Stromal cell of bone marrow (primary cell): ENCODE measurements at places on chromosomes 16 and 17.

DNA sequence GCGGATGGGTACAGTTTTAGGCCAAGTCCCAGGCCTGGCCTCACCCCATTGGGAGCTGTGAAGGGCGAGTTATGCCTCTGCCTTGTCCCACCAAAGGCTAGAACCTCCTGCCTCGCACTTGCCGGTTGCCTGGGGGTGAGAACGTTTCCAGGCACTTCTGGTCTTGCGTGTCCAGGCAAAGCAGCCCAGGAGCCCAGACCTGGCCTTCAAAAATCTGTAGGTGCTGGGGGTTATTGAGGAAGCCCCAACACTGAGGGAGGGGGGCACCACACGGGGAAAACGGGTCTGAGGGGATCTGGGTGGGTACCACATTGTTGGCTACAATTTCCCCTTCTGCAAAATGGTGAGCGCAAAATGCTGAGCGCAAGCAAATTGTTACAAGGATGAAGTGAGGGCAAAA, 12.2 kb upstream of the ATP2C2 start:
- no peak for DNase-seq

DNA sequence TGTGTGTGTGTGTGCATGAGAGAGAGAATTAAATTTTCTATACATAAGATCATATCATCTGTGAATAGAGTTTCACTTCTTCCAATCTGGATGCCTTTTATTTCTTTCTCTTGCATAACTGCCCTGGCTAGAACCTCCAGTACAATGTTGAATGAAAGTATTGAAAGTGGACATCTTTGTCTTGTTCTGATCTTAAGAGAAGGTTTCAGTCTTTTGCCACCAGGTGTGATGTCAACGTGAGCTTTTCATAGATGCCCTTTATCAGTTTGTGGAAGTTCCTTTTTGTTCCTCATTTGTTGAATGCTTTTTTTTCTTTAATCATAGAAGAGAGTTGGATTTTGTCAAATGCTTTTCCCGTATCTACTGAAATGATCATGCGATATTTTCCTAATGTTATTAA, 63.3 kb downstream of the RNF213 start:
- DNase-seq = no peak

DNA sequence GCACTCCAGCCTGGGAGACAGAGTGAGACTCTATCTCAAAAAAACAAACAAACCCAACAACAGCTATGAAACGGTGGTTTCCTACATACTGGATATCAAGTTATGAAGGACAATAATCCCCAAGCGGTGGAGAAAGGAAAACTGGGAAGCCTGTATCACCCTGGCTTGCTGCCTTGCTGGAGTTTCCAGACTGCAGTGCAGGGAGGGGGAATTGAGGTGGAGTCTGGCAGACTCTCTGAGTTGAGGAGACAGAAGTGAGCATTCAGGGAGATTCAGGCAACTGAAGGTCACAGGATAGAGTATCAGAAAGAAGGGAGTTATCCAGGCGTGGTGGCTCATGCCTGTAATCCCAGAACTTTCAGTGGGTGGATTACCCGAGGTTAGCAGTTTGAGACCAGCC, 11.9 kb downstream of the QRICH2 start:
- peak; percentile 7 for DNase-seq

DNA sequence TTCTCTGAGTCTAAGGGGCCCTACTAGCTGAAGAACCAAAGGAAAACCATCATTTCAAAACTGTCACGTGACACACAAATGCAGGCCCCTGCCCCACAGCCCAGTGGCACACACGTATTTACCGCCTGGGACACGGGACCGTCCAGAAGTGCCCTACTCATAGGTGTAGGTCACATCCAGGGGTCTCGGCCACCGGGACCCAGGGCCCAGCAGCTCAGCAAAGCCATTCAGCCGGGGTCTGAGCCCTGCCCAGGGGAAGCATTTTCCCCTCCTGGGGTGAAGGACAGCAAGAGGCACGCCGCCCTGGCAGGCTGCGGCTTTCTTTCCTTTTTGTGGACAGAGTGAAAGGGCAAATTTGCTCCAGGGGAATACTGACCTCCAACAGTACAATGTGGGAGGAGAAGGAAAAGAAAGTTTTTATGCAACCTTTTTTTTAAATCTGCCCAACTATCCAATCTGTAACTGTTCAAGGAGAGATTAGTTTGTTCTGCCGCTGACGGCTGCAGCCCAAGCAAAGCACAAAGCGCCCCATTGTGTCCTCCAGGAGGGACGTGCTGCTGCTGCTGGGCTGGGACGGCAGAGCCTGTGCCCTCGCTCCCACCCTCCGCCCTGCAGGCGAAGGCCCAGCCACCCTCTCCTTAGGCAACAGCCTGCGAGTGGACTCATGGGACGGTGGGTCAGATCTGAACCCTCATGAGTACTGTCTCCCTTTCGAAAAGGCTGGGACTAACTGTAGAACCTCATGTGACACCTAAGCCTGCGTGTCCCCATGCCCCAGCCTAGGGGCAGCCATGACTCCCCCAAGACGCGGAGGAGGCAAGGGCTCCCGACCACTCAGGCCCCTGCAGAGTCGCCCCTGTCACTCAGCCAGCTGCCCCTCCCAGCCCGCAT, 21.3 kb downstream of the SLC7A5 start:
- DNase-seq = no peak

DNA sequence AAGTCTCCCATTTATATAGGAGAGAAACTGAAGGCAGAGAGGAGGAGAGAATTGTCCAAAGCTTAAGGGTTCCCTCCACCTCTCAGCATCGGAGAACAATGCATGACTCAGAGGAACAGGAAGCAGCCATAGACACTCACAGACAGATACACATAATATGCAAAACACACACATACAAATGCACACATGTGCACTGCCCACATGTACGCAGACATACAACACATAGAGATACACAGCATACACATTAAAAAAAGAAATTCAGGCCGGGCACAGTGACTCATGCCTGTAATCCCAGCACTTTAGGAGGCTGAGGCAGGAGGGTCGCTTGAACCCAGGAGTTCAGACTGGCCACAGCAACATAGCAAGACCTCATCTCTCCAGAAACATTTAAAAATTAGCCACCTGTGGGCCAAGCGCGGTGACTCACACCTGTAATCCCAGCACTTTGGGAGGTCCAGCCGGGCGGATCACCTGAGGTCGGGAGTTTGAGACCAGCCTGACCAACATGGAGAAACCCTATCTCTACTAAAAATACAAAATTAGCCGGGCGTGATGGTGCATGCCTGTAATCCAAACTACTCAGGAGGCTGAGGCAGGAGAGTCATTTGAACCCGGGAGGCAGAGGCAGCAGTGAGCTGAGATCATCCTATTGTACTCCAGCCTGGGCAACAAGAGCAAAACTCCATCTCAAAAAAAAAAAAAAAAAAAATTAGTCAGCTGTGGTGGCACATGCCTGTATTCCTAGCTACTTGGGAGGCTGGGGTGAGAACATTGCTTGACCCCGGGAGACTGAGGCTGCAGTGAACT, 11.3 kb downstream of the ERAL1 start:
- no peak for DNase-seq

DNA sequence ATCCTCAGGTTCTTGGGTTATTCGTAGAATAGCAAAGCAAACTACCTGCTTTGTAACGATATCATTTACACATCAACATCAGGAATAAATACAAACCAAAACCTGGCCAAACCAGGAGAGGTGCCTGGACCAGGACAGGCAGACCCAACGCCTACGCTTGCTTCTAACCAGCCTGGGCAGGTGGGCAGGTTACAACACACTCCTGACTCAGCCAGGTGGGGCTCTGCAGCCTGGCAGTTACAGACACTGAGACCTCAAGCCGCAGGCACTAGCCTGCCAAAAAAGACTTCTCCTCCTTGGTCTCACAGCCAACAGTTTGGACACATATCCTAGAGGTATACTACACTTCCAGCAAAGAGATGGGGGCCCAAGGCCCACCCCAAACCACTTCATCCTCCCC, 14.0 kb downstream of the ANKRD11 start:
- no peak for DNase-seq

DNA sequence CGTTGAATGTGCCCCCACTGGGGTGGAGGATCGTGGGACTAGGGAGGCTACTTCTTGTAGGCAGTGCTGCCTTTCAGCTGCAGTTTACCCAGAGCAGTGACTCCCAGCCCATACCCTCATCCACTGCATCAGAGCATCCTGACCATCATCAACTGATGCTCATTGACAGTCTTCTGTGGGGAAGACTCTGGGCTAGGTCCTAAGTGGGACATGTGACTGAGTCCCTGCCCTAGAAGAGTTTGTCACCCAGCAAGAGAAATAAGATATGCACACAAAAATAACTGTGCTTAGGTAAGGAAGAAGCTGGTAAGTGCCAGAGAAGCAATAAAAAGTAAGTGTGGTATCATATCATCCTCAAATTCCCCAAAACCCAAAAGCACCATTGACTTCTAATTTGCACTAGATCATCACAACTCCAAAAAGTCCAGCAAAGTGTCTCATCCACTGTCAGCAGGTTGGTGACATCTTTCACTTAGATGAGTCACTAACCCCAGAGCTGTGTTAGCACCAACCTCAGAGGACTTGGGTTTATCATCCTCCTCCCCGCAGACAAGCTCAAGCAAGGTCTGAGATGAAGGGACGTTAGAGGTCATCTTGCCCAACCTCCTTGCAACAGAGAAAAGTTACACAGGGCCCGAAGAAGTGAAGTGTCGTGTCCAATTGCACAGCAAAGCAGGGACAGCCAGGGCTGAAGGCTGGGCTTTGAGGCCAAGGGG, 99.0 kb downstream of the CCDC182 start:
- no peak for DNase-seq

GRCh38 chr17:39153599-39154051, 2.2 kb upstream of the PLXDC1 start:
- DNase-seq = peak; percentile 76

GRCh38 chr17:79674506-79675412, 56.0 kb upstream of the ENPP7 start:
- no peak for DNase-seq

DNA sequence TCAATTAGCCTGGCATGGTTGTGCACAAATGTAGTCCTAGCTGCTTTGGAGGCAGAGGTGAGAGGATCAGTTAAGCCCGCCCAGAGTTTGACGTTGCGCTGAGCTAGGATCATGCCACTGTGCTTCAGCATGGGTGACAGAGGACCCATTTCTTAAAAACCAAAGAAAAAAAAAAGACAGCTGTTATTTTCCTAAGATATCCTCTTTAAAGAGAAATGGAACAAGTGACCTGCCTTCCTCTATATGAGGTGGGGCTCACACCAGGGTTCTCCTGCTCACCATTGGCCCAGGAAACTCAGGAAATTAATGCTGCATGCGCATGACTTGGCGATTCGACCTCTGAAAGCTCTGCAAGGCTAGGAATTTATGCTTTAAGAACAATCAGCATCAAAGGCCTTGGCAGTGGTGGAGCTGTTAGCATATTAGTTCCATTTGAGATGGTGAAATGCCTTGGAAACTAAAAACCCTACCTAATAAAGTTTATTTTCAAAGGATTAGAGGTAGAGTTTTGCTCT, 108.3 kb downstream of the RBFOX1 start:
- DNase-seq = no peak

DNA sequence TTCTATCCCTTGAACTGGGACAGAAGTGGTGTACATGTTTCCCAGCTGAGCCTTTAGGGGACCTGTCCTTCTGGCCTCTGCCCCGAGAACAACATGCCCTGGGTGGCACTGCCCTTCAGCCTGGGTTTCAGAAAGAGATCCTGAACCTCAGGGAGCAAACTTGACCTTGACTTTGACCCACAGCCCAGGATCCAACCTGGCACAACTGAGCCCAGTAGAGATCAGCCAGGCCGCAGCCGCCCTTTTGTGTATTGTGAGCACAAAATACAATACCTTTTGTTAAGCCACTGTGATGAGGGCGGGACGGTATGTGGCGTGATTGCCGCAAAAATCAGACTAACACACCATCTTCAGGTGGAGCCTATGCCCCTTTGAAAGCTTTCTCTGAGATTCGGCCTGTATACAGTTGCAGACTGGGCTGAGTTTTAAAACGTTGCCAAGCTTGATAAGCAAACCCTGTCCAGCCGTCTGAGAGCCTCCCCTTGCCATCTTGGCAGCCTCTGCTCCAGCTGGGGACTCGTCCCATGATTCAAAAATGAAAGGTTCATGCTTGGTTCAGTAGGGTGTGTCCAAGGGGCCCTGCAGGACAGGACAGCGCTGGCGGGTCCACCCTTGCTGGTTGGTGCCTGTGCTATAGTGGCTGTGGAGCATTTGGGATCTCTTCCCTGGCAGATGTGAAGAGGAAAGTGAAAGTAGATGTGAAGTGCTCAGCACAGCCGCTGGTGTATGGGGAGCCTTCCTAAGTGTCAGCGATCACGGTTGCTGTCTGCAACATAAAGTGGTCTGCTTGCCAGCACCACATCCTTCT, 40.3 kb downstream of the FOXL1 start:
- no peak for DNase-seq

DNA sequence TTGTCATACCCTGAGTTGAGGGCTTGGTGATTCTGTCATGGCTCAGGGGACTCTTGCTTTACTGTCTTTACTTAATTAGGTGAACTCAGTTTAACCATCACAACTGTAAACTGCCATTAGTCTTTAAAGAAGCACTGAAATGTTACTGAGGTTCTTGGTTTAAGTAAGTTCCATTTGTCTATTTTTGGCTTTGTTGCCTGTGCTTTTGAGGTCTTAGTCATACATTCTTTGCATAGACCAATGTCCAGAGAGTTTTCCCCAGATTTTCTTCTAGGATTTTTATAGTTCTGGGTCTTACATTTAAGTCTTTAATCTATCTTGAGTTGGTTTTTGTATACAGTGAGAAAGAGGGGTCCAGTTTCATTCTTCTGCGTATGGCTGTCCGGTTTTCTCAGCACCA, 137.5 kb downstream of the SOCS1 start:
- no peak for DNase-seq

GRCh38 chr17:31085563-31085962, 9.2 kb upstream of the NF1 start:
- DNase-seq = peak; percentile 72

DNA sequence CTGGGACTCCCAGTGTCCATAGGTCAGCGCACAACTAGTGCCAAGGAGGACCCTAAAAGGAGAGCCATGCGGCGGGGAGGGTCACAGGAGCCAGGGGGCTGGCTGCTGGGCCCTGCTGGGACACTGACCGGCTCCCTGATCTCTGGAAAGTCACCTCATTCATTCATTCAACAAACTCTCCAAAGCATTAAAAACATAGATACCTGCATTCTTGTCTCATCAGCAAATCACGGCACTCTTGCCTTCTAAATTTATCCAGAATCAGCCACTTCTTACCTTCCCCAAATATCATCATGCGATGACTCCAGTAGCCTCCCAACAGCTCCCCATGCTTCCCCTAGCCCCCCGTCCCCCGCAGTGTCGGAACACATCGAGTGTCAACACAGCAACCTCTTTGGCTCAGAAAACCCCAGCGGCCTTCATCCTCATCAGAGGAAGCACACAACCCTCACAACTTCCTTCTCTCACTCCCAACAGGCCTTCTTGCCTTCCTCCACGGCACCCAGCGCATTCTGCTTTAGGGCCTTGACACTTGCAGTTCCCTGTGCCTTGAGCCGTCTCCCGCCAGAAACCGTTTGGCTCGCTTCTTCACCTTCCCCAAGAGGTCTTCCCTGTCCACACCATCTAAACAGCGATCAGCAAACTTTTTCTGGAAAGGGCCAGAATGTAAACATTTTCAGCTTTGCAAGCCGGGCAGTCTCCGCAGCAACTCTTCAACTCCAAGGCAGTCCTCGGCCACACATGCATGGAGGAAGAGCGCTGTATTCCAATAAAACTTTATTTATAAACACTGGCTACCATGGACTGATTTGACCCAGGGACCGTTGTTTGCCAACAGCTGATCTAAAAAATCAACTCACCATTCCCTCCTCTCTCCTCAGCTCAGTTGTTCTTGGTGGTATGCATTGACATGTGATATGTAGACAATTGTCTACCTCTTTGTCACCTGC, 119.5 kb upstream of the TNRC6C start:
- DNase-seq = no peak
